ENCODE measurements at places on chromosomes 16 and 17.

- peak; percentile 26 for DNase-seq
These were observed 680 bp downstream of the SKA2 start for GRCh38 chr17:59154292-59154720.

DNA sequence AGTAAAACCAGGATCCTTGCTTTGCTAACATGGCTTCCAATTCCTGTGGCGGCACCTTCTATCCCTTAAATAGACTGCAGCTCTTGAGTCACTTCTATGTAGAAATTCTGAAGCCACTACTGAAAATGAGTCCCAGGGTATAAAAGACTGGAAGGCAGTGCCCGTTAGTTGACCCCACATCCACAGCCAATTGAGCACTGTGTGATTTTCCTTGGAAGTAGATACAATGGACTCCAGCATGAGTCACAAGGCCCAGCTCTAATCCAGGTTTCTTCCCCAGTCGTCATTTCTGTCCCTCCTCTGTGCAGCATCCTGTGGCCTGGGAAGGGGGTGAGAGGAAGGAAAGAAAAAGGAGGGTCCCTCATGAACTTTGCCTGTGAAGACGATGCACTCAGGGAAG, 69.5 kb downstream of the HLF start:
- DNase-seq: no peak

- no peak for DNase-seq
These were observed 4.1 kb downstream of the NUFIP2 start for GRCh38 chr17:29289852-29290251.

- no peak for DNase-seq
These were observed 119.1 kb downstream of the FTO start for GRCh38 chr16:53822936-53823529.

GRCh38 chr16:8864480-8865110, 4.2 kb downstream of the CARHSP1 start:
- no peak for DNase-seq

DNA sequence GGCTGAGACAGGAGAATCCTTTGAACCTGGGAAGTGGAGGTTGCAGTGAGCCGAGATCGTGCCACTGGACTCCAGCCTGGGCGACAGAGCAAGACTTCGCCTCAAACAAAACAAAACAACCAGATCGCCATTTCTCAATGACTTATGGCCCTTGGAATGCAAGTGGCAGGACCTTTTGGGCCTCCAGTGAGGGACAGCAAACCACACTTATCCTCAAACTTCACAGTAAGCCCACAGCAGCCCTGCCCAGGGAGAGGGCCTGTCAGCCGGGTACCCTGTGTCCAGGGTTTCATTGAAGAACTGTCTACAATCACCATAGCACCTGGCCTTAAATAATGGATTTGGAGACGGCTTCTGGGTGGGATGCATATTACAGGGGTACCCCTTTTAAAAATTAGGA, 11.7 kb downstream of the TRAF4 start:
- DNase-seq: no peak

- DNase-seq: no peak
These were observed 26.2 kb upstream of the SLC5A11 start for GRCh38 chr16:24819462-24820040.

- no peak for DNase-seq
These were observed 18.1 kb downstream of the IRF8 start for GRCh38 chr16:85917012-85917411.

GRCh38 chr16:65833171-65833871, 533.2 kb upstream of the CDH5 start:
- DNase-seq: no peak

GRCh38 chr16:10609402-10609774, 29.0 kb upstream of the EMP2 start:
- no peak for DNase-seq

DNA sequence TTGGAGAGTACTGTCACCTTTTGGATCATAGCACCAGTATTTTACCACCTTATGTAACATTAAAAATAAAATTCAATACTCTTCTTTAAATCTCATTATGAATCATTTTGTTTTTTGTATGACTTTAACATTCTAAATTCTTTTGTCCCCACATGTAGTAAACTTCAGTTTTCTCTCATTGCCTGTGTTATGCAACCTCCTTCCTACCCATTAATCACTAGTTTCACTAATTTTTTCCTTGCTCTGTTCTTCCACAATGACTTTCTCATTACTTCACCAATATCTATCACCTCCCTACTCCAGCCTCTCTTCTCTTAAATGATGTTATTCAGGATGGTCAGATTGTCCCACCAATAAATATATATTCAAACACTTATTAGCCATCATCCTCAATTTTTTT, 68.7 kb downstream of the TTC19 start:
- DNase-seq: no peak

GRCh38 chr16:17368446-17368845, 102.3 kb downstream of the XYLT1 start:
- no peak for DNase-seq

- DNase-seq: no peak
These were observed 22.5 kb upstream of the CMTR2 start for GRCh38 chr16:71311553-71312158.

DNA sequence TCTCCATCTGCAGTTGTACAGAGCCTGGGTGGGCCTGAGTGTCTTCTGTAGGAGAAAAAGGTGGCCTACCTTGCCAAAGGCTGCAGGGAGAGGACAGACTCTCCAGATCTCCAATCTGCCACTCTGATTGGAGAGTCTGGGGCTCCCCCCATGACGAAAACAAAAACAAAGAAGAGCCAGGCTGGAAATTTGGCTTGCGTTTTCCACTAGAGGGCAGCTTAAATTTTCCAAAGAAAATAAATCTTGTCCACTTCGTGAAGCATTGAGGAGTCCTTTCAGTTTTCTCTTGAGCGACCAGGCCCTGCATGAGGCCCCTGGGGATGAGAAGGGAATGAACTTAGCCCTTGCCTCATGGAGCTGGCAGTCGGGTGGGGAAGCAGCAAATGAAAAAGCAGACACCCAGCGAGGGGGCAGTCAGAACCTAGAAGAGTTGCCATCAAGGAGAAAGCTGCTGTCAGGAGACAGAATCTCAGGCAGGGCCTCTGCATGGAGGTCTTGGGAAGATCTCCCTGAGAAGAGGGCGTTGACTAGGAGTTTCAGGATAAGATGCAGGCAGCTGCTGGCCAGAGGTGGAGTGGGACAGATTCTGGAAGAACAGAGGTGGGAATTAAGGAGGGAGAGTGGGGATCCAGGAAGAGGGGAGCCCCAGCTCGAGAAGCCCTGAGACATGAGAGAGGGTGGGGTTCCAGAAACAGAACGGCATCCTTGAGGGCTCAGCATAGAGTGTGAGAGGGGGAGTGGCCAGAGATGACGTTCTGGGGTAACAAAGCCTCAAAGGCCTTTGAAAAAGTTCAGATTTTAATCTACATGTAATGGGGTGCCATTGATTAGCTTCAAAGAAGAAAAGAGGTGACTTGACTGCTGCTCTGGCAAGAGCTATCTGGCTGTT, 8.4 kb upstream of the SHCBP1 start:
- no peak for DNase-seq

- no peak for DNase-seq
These were observed 4.6 kb downstream of the ANKRD13B start for GRCh38 chr17:29597361-29598172.

DNA sequence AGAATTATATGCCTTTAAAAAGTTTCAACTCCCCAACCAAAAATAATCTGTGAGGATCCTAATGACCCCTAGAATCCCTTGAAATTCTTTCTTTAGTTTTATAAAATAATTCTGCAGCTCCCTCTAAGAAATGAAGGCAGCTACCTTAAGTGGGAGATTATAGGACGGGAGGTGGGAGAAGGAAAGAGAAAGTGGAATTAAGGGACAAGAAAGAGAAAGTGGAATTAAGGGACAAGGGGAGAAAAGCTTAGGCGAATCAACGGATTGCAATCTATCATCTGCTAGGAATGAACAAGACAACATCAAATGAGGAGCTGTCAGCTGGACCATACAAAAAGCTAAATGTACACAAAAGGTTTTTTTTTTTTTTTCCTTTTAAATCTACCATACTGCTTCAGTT, 262.0 kb downstream of the ZFHX3 start:
- DNase-seq: no peak

DNA sequence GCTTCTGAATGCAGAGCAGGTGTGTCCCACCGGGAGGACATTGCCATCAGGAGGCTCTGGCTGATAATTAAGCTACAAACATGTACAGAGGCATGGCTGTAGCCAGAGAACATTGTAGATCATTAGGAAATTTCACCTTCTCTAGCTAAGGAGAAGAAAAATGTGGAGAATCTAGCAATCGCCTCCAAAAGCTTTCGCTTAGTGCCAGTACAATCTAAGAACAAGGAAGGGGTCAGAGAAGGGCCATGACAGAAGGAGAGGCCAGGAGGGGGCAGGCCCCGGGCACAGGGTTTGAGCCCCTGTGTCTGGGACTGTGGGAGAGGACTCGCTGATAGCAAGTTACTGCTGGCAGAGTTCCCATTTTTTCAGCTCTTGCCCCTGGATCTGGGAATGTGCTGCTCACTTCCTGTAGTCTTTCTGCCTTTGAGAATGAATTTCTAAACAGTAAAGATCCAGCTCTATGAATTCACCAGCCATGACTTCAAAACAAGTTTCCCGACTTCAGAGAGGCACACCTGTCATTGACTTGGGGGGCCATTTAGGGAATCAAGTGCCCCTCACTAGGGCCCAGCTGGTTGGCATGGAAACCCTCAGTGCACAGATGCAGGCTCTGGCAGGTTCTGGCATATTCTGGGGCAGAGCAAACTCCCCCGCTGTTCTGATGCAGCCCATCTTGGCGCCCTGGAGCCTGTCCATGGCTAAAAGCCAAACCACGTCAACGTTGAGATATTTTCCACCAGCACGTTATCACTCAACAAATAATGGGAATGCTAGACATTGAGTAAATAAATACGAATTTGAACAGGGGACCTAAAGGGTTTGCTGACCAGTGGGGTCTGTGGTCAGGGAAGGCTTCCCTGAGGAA, 59.5 kb upstream of the CACNG4 start:
- DNase-seq: no peak

DNA sequence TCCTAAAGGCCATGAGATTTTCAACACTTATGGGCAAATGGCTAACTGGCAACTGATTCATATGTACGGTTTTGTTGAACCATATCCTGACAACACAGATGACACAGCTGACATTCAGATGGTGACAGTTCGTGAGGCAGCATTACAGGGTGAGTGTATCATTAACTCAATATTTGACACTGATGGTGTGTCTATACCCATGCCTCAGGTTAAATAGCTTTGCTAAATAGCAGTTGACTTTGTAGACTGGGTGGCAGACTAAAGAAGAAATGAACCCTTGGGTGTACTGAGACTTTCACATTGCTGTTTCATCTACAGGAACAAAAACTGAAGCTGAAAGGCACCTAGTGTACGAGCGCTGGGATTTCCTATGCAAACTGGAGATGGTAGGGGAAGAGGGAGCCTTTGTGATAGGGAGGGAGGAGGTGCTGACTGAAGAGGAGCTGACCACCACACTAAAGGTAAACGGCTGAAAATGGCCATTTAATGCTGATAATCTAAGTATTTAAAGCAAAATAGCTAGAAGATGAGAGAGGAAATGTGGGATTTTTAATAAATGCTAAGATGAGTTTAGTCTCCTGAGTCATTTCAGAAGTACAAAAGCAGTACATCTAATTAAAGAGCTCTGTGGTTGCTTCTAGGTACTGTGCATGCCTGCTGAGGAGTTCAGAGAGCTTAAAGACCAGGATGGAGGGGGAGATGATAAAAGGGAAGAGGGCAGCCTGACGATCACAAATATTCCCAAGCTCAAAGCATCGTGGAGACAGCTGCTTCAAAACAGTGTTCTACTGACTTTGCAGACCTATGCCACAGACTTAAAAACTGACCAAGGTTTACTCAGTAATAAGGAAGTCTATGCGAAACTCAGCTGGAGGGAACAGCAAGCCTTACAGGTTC, 3.0 kb downstream of the SETD6 start:
- DNase-seq: no peak

- no peak for DNase-seq
These were observed 62.4 kb upstream of the MED9 start for GRCh38 chr17:17414341-17414805.

DNA sequence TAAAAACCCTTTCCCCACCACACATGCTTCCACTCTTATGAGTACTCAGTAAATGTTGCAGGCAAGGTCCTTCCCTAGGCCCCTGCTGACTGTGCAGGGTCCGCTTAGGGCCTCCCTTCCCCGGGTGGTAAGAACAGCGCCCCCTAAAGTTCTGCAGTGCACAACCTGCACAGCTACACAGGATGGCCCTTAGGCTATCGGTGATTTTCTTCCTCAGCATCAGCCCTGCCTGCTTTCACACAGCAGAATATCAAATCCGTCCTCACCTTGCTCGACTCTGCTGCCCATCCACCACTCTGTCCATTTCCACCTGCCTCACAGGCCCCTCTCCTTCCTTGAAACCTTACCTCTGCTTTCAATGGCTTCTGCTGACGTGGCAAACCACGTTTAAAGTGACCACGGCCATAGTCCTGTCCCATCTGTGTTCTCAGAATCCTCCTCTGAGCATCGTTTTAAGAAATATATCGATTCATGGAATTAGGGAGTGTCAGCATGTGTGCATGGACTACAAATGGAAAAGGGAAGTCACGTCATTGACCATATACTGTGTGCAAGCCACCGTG, 51.4 kb upstream of the TMEM132E start:
- no peak for DNase-seq

- no peak for DNase-seq
These were observed 3.4 kb upstream of the THUMPD1 start for GRCh38 chr16:20744922-20745440.

GRCh38 chr17:49570540-49571242, 5.0 kb upstream of the NXPH3 start:
- no peak for DNase-seq

DNA sequence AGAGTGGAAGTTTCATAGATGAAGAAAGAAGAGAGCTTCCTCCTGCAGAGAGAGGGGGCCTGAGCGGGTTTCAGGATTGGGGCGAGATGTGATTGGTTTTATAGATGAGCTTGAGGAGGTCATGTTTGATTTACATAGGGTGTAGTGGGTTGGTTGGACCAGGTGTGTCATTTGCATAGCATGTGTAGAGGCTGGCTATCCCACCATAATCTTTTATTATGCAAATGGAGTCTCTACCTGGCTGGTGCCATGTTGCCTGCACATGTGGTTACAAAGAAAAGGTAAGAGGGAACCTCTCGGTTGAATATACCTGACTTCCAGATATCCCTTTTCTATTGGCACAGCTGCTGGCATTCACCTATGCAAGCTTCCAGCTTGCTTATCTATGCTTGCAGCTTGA, 228.1 kb downstream of the BCAS3 start:
- no peak for DNase-seq

GRCh38 chr16:23216658-23217246, 34.2 kb downstream of the SCNN1G start:
- DNase-seq: no peak

GRCh38 chr17:58270476-58271215, 10.1 kb downstream of the MPO start:
- DNase-seq: no peak

- DNase-seq: no peak
These were observed 12.1 kb downstream of the LPO start for GRCh38 chr17:58250344-58251011.

DNA sequence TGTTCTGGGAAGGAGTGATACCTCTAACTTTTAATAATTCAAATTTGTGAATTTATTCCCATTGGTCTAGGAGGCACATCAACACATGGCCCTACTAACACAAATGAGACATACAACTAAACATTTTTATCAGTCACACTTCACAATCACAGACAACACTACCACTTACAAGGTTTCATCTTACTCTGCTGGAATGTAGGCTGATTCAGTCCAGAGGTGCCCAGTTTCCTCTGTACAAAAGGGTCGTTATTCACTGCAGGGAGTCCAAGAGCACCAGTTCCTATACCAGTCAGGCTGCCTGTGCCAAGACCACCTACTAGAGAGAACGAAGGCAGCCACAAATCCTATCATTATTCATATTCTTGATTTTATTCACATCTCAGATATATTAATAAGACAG, 41.4 kb downstream of the SETD6 start:
- no peak for DNase-seq

GRCh38 chr17:14838567-14838966, 426.6 kb downstream of the PMP22 start:
- DNase-seq: no peak
